ENCODE measurements at places on chromosomes 5 and 9.

DNA sequence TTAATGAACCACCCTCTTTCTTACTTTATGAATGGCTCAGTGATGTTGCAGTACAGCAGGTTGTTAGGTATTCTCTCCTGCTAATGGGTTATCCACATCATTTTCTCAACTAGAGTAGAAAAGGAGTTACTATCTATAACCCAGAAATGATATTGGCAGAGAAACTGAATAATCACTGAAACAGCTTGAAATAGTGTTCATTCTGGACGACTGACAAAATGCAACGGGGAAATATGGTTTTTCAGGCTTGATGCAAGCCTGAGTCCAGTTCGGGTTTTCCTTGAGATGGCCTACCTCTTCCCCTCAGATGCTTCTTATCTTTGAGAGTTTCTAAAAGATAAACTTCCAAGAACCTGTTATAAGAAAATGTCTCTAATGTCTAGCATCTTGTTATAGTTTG is 187.3 kb downstream of the RAB3C start:
- DNase-seq = no peak

DNA sequence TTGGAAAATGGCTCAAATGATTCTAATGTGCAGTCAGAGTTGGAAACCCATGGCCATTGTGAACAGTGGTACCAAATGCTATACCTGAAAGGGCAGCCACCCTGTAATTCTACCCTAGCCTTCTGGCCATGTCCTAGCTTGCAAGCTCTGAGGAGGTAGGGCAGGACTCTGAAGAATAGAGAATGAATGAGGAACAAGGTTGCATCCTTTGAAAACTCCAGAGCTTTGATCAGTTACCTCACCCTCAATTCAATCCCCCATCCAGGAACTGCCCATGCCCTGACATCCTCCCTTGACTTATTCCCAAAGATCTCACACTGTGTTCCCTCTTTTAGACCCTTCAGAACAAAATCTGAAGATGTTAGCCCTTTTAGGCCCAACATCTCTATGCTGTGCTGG is 17.8 kb upstream of the ERMP1 start:
- DNase-seq = no peak

GRCh38 chr5:171295299-171295698 is 13.7 kb upstream of the TLX3 start:
- DNase-seq = no peak

GRCh38 chr5:146533260-146533857 is 17.4 kb upstream of the GPR151 start:
- DNase-seq = no peak

DNA sequence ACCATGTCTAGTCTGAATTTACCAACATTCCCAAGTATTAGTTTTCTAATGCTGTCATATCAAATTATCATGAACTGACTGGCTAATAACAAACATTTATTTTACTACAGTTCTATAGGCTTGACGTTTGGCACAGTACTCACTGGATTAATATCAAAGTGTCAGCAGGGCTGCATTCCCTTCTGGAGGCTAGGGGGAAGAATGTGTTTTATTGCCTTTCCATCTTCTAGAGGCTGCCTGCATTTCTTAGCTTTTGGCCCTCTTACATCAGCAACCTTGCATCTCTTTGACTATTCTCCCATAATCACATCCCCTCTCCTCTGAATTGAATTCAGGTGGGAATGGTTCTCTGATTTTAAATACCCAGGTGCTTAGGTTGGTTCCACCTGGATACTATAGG is 84.7 kb downstream of the EDIL3 start:
- no peak for DNase-seq

GRCh38 chr5:110638970-110639902 is 87.2 kb downstream of the TMEM232 start:
- no peak for DNase-seq

GRCh38 chr5:140189977-140190871 is 15.2 kb downstream of the CYSTM1 start:
- no peak for DNase-seq

DNA sequence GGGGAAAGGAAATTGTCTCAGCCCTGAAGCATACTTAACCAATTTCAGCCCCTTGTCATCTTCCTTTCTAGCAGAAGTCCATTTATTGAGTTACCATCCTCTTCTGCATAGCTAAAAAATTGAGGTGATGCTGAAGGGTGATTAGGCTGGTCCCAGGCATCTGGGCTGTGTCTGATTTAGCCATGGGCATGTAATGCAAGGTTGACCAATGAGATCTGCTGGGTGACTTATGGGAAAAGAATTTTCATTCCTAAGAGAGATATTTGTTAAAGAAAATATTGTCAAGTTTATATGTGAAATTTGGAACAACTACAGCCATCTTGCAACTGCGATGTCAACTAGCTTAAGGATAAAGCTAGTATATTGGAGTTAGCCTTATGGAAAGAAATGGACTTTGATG is 5.1 kb downstream of the ITGA2 start:
- DNase-seq = no peak

DNA sequence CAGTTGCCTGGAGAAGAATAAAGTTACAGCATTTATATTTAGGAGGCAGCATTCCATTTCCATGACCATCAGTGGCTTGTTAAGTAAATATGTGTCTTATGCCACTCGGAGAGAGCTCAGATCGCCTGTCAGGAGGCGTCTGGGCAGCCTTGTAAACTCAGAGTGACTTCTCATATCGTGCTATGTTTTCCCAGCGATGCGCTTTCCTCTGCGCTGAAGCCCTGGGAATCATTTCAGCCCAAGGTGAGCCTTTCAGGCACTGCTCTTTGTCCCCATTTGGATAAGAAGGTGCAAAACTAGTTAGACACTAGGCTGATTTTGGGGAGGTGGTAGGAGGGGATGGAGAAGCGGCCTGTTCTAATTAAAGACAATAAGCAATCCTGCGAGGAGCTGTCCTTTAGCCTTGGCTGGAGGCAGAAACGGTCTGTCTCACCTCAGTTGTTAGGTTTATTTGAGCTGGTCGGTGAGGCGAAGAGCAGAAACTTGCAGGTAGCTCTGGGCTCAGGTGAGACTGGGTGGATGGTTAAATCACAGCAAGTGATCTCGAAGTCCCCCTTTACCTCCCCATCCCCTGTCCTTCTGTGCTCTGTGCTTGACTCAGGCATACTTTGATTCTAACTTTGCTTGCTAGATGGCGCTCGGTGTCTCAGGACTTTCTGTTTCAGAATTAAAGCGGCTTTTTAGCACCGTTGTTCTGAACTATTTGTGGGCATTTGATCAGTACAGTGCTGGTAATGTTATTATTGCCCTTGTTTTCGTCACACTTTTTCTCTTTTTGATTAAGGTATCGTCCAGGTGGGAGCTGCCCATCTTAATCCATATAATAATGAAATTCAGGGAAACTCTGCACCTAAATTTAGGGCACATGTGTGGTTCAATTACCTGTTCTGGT is 24.6 kb downstream of the NR2F1 start:
- no peak for DNase-seq

DNA sequence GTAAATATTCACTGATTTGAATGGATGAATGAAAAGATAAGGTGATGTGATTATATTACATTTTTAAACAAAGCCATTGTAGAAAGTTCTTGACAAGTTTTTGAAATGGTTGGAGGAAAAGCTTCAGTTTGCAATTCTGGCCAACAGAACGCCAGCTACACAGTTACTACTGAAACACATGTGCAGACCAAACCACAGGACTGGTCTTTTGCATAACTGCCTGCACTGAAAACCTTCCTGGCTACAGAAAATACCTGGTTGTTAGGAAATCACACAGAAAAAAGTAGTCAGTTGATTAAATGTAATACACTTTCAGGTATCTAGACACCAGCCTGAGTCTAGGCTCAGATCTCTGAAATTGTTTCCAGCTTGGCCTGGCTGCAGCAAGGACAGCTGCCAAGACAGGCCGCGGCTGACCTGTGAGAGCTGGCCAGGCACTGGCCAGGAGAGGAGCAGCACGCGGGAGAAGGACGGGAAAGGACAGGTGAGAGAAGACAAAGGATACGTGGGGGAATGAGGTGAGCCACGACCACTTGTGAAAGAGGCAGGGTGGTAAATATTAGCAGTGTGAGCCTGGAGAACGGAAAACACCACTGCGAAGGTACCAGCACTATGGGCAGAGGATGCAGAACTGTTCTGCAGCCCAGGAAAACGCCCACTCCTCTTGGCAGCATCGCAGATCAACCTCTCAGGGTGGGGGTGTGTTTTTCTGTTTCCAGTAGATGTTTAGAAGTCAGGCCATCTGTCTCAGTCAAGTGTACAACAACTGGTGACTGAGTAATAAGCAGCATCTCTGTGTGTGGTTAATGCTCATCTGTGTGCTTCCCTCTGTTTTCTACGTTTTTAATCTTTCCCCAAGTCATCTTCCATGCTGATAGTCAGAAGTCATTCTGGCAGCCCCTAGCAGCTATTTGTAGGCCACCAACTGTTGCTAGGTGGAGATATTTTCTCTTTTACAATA is 137.4 kb downstream of the SCAMP1 start:
- DNase-seq = no peak

GRCh38 chr5:179243333-179243732 is 101.9 kb downstream of the ADAMTS2 start:
- no peak for DNase-seq

GRCh38 chr5:139419226-139420192 is 15.6 kb upstream of the SPATA24 start:
- no peak for DNase-seq

- no peak for DNase-seq
These were observed 15.0 kb upstream of the GRHPR start for GRCh38 chr9:37407468-37407867.

DNA sequence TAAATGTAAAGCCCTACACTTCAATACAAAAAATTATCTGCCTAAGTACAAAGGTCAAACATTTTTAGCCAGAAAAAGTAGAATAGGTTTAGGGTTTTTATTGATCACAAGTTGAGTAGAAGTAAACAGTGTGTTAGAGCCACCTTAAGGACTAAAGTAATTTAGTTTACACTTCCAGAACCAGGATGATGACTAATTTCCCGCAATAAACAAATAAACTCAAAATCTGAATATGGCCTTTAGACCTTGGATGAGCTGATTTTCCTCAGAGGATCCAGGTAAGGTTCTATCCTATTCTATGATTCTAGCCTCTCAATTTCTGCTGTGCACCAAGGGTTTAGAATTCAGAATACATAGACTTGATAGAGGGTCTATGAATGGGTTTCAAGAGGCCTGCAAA is 179.4 kb upstream of the TBCA start:
- no peak for DNase-seq

- DNase-seq = no peak
These were observed 16.7 kb upstream of the TNPO1 start for GRCh38 chr5:72799721-72800120.

DNA sequence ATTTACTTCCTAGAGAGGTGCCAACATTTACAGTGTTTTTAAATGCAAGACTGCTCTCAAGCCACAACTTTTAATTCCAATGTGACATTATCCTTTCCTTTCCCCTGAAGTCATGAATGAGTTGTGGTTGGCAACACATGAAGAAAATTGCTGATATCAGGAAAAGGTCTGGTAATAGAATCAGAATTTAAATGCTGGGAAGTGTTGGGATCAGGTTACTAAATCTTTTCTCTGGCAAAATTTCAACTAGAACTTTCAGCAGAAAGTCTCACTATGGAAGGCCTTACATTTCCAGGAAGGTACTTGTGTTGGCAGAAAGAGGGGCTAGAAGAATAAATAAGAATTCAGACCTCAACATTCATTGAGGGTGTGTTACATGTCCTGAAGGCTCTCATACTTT is 10.6 kb upstream of the SLC44A1 start:
- no peak for DNase-seq

GRCh38 chr5:56313004-56313531 is 79.9 kb upstream of the ANKRD55 start:
- no peak for DNase-seq

DNA sequence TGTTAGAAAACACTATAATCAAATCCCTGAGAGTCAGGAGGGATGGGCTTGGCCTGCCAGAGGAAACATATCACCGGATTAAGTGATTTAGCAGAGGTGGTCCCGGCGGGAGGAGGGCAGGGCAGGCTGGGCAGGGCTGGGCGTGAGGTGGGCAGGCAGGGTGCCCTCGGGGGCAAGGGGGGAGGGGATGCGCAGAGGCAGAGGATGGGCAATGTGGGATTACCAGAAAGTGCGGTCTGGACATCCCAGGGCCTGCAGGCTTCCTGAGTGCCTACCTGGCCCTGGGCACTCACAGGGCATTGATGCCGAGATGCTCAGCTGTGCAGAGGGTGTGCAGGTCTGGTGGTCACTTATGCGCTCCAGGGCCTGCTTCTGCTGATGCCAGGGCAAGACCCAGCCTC is 115.2 kb downstream of the ADAMTS2 start:
- DNase-seq = no peak

GRCh38 chr5:119743927-119744326 is 114.6 kb downstream of the FAM170A start:
- no peak for DNase-seq

- no peak for DNase-seq
These were observed 278.8 kb downstream of the GAS1 start for GRCh38 chr9:86668488-86668887.

- DNase-seq = no peak
These were observed 55.0 kb downstream of the PUM3 start for GRCh38 chr9:2788919-2789318.

DNA sequence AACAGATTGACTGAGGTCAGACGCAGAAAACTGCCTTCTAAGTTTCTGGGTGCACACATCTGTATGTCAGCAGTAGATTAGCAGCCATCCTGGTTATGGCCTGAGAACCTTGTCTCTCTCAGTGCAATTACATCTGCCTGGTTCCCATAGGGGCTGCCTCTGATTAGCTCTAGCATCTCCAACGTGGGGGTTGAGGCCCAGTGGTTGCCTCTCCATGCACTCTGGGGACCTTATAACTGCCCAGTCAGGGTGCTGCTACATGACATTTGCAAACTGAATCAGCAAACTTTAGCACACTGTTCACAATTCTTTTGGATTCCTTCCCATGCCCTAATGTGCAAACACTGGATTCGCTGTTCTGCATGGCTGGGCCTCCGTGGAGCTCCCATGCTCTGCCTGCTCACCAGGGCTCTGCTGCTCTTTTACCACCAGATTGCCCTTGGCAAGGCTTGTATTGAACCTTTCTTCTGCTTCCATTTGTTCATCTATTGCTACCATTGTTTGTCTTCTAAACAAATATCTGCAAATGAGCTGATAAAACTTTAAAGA is 36.2 kb downstream of the SNX18 start:
- DNase-seq = no peak

- DNase-seq = no peak
These were observed 4.5 kb downstream of the RNF208 start for GRCh38 chr9:137217276-137218211.

- DNase-seq = no peak
These were observed 279.6 kb downstream of the ARRDC3 start for GRCh38 chr5:91103353-91104061.

DNA sequence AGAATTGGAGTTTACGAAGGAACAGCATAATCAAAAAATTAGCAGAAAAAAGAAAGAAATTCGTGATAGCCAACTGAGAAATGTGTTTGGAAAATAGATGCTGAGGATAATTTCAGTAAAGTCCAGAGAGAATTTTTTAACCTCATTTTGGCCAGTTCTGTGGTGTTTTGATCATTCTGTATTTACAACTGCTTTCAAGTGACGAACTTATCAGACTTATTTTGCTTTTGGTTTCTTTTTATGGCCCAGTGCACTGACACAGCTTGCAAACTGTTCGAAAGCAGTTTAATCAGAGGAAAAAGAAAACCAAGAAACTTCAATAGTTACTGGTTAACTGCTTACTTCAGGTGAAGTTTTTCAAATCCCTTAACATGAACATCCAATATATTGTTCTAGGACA is 1.9 kb downstream of the SDHA start:
- no peak for DNase-seq

GRCh38 chr5:109563739-109564138 is 126.0 kb upstream of the MAN2A1 start:
- no peak for DNase-seq

- no peak for DNase-seq
These were observed 26.6 kb downstream of the KCNT1 start for GRCh38 chr9:135728436-135729110.

Data from urinary bladder (tissue), 4 donors.